Left ventricle myocardium inferior (tissue), 1 donor: ENCODE measurements at places on chromosomes 6 and 20. TPM values are rescaled to one million over a fixed set of nuclear protein-coding genes. Genes with fewer than 3 reads are reported as not detected.
A peak's percentile ranks its signal among the peaks of the same experiment; 100 is the strongest.

GRCh38 chr20:9807136-9807535 is 31.7 kb downstream of the PAK5 start:
- DNase-seq: no peak

DNA sequence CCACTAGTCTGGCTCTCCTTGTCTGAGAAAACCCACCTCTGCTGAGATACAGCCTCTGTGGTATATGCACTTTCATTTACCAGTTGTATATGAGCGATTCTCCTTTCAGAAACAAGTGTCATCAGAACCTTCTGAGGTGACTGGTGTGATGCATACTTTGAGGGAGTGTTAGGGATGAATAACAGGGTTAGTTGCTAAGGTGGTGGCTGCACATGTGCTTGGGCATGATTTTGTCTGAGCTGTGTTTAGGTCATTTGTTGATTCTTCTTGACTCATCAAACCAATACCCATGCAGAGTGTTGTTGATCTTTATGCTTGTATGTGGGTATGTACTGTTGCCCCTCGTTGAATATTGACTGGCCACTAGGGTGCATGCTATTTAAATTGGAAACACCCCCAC is 25.7 kb downstream of the DTD1 start:
- no peak for DNase-seq

DNA sequence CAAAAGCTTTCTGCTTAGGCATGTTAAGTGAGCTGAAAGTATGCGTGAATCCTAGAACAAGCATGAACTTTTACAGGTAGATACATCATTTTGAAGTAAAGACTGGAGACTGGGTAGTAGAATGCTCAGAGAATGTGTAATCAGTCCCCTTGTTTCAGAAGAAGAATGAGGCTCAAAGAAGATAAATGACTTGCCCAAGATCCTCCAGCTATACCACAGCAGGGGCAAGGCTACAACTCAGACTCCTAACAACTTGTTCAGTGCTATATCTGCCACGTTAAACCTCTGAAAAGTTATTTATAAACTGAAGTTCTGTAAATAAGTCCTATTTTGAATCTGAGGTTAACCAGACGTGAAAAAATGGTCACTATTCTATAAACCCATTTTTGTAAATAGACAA is 2.9 kb downstream of the RIPOR2 start:
- DNase-seq: no peak

DNA sequence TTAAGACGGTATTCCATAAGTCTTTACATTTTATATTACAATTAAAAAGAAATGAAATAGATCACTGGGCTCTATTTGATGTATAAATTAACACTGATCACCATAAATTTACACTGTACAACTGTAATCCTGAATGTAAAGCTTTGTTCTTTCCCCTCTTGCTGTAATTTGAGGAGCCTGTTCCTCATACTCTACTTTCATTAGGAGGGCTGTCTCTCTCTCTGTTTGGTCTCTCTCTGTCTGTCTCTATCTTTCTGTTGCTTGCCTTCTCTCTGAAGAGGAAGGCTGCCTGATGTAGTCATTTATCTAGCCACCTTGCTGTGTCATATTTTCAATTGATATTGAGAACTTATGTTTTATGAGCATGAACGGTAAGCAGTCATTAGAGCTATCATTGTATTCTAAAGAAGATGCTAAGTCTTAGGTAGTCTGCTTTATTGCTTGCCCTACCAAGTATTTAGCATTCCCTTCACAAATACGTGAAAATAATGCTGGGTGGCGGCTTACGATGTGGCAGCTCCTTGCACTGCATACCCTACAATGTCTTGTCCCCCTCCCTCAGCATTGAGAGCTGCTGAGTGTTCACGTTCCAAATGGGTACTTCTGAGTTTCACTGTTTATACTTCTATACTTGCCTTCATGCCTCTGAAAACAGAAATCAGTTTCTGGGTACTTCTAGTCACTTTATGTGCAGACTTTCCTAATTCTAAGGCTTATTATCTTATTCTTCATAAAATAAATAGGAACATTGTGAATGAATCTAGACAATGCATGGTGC is 205.5 kb downstream of the NKAIN2 start:
- DNase-seq: no peak

GRCh38 chr6:37069639-37070038 is 64.2 kb downstream of the FGD2 start:
- no peak for DNase-seq

The CLVS2 gene
- total RNA-seq: 0.05 TPM

- DNase-seq: no peak
These were observed 52.3 kb upstream of the IL20RA start for GRCh38 chr6:137097057-137097456.

GRCh38 chr20:37530696-37531095 is 3.0 kb upstream of the BLCAP start:
- no peak for DNase-seq

DNA sequence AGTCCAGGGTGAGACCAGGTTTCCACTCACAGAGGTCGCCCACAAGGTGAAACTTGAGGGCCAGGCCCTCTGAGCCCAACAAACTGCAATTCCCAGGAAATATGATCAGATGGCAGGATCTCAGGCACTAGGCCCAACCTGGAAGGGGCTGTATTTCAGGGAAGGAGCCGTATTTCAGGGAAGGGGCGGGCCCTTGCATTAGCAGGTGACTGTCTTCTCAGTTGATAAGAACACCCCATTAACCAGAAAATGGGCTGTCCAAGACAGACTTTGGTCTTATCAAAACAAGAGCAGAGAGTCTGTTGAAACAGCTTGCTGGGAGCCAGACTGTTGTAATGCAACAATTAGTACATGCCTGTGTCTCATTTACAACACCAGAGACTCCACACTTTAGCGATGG is 10.9 kb upstream of the BNIP5 start:
- no peak for DNase-seq

DNA sequence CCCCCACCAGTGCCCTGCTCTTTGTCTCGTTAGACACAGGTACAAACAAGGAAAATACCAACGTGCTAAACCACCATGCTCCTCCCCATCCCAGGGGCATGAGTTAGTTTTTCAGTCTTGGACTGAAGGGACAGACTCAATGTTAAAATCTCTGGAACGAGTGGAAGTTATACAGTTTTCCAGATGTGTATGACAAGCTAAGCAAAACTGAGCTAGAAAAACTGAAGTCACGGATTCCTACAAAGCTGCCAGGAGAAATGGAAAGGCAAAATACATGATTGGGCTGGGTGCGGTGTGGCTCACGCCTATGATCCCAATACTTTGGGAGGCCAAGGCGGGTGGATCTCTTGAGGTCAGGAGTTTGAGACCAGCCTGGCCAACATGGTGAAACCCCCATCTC is 34.3 kb upstream of the QKI start:
- DNase-seq: no peak

The HRH3 gene
- total RNA-seq: not detected

The RAET1E gene
- 0.19 TPM for total RNA-seq

The HCRTR2 gene
- total RNA-seq: not detected

DNA sequence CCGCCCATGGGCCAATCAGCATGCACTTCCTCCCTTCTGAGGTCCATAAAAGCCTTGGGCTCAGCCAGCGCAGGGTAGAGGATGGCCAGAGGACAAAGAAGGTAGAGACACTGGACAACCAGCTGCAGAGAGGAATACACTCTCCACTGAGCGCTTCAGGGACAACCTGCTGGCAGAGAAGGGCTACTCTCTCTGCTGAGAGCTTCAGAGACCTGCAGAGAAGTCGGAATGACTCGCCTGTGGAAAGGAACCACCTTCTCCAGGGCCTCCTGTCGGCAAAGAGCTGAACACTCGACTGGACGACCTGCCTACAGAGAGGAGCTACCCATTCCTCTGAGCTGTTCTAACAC is 31.4 kb upstream of the SLA2 start:
- DNase-seq: no peak

GRCh38 chr6:78749326-78749725 is 118.0 kb upstream of the IRAK1BP1 start:
- DNase-seq: no peak

DNA sequence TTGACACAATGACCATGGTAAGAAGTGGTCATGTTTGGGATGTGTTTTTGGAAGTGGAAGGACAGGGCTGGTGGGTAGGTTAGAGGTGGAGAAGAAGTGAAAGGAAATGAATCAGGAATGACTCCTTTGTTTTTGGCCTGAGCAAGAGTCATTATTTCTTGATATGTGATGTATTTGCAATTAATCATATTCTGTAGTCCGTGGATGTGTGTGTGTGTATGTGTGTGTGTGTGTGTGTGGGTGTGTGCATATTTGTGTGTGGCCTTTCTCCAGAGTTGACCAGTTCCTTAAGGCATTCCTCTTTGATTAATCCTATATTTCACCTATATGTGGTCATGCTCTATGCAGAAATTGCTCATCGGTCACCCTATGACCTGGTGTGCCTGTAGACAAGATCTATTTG is 130.7 kb downstream of the UTRN start:
- DNase-seq: no peak

The C6orf141 gene
- 0.41 TPM for total RNA-seq

The LCA5 gene
- total RNA-seq: 1.8 TPM

DNA sequence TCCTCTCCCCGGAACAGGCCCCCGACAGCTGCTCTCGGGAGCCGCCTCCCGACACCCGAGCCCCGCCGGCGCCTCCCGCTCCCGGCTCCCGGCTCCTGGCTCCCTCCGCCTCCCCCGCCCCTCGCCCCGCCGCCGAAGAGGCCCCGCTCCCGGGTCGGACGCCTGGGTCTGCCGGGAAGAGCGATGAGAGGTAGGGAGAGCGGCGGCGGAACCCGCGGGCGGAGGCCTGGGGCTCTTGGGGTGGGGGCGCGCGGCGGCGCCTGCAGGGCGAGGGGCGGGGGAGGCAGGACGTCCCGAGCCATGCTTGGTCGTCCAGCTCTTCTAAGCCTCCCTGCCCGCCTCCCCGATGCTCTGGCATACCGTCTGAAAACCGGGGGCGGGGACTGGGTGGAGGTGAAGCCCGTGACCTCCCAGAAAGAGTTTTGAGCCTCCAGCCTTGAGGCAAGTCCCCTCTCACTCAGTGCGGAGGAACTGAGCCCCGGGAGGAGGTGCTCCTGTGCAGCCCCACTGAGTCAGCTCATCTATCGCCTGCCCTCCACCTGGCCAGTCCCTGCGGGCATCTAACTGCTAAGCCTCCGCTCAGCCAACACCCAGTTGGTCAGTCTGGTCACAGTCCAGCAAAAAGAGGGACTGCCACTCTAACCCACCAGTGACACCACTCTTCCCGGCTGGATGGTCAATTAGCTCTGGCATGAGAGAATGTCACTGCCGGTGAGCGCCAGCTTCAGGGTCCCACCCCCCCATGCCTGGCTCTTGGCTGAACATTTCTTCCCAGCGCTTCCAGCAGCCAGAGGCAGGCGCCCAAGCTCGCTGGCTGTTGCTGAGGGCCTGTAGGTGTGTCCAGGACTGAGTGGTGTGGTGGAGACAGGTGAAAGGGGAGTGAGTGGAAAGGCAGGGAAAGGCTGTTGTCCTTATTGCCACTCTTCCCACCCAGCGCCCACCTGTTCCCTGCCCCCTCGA is 482 bp downstream of the DDR1 start:
- DNase-seq: peak; percentile 41

DNA sequence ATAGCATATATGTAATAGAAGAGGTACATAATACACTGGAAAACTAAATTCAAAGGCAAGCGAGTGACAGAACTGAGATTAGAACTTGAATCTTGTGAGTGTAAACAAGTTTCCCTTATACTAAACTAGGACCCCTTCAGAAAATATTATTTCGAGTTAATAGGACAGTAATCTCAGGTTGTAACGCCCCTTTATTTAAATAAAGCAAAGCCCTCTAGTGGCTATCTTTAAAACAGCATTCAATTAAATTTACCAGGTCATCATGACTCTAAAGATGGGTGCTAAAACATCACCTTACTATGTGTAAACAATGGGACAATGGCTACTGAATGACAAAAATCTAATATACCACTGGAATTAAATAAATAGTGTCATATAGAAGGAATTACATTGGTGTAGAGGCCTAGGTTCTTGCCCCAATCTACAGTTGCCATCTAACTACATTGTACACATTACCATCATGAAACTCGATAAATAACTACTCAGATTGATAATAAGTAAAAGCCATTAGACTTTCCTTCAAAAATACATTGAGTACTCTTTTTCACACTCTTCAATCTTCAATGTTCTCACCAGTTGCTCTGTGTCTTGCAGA is 255.4 kb upstream of the IRAK1BP1 start:
- DNase-seq: no peak

- DNase-seq: peak; percentile 65
These were observed 7.9 kb upstream of the ARMC12 start for GRCh38 chr6:35728683-35729678.

- no peak for DNase-seq
These were observed 44.9 kb upstream of the FAM83B start for GRCh38 chr6:54801669-54802068.

DNA sequence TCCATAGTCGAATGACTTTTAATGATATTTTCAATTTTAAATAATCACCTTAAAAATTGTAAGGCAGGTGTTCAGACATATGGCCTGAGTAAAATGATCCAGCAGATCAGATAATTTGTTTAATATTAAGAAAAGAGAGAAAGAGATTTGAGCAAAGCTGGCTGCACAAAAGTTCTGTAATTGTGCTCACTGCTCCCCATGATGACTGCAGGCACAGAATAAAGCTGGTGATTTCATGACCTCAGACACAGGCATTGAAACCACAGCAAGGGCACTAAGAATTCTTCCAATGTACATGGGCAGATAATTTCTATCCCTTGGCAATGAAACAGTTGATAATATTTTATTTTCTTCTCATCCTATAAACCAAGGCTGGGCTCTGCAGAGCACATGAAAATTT is 553.1 kb downstream of the NKAIN2 start:
- DNase-seq: no peak

GRCh38 chr6:75266716-75267291 is 17.8 kb downstream of the TMEM30A start:
- DNase-seq: no peak

DNA sequence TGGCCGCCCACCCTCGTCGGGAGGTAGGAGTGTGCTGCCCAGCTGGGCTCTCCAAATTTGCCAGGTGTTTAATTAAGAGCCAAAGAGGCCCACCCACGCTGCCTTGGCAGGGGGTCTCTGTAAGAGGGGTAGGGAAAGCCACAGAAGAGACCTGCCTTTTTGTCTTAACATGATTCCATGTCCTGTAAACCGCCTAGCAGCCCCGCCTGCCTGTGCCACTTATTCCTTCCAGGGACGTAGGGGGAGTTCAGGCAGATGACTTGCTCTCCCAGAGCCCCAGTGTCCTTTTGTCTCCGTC is 2.1 kb downstream of the FAM210B start:
- no peak for DNase-seq

The NRM gene
- total RNA-seq: 3.7 TPM

DNA sequence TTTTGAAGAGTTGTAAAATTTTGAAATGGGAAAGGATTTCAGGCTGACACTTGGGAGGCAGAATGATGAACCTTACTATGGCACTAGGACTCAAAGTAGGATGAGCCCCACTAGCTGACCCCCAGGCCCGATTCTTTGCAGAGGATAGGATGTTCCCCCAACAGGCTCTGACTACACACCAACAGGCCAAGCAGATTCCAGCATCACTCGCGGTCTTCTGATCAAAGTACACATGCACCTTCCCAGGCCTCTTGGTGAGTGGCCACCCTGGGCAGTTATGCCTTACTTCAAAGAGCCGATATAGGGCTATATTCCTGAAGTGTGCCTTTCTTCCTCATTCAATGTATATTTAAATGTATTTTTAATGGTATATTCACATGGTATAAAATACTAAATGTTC is 117.6 kb upstream of the TMEM181 start:
- DNase-seq: no peak
